ENCODE measurements at places on chromosomes 1 and 21.

GRCh38 chr1:110596312-110596711 lies 9.8 kb downstream of the KCNA2 start:
- no peak for DNase-seq

- DNase-seq = peak; percentile 3
These were observed 4.2 kb upstream of the IL19 start for GRCh38 chr1:206766251-206766856.

GRCh38 chr1:177411381-177411780 lies 240.6 kb downstream of the BRINP2 start:
- no peak for DNase-seq

DNA sequence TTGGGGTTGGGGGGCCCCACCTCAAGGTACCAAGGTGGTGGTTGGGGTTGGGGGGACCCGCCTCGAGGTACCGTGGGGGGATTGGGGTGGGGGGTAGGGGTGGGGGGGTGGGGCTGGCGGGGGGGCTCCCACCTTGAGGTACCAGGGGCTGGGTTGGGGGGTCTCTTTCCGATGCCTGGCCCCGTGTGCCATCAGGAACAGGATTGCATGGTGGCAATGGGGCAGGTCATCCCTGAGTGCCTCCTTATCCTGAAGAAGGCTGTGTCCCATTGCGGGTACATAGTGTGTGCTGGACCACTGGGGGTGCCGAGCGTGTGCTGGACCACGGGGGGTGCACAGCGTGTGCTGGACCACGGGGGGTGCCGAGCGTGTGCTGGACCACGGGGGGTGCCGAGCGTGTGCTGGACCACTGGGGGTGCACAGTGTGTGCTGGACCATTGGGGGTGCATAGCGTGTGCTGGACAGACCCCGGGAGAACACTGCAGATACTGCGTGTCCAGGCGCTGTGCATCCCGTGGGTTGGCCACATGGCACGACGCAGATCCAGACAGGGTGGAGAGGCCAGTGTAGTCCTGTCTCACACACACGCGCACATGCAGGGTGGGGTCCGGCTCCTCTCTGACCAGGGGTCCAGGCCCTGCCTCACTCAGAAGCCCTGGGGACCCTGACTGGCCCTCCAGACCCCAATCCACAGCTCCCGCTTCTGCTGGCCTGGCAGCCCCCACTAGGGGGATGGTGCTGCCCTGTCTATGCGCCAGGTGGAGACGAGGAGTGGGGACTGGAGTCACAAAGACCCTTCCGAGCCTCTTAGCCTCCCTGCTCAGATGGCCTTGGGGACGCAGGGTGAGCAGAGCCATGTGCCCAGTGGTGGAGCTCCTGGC lies 4.2 kb downstream of the SCNN1D start:
- no peak for DNase-seq

GRCh38 chr1:154386643-154387352 lies 18.3 kb upstream of the IL6R start:
- peak; percentile 45 for DNase-seq

DNA sequence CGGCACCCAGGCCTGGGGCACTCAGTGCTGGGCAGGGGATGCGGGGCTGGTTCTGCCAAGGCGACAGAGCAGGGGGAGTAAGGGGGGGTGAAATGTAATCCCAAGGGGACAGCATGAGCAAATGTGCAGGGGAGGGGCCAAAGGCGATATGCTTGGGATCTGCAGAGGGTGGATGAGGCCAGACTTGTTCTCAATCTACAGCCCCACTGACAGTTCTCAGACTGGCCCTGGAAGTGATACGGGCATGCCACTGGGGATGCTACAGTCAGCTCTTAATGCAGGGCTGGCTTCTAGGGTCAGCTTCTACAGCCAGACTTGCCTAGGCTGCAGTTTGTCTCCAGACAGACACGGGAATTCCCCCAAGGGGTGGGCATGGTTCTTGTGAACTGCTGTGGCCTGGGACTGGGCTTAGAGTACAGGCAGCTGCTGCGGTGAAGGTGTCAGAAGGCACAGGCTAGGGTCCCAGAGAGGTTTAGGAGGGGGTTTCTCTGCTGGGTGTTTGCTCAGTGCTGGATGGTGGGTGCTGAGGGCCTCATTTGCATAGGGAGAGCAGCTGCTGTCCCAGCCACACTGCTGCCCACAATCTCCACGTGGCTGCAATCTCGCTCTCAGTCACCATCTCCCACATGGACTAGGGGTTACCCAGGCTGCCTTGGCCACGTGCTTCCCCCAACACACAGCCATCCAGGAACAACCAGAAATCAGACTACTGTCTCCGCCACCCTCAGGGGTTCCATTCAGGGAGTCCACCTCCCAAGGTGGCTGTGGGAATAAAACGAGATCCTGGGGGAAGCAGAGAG lies 190.1 kb downstream of the HIVEP3 start:
- DNase-seq = no peak

GRCh38 chr1:175200678-175201521 lies 8.3 kb upstream of the KIAA0040 start:
- no peak for DNase-seq

DNA sequence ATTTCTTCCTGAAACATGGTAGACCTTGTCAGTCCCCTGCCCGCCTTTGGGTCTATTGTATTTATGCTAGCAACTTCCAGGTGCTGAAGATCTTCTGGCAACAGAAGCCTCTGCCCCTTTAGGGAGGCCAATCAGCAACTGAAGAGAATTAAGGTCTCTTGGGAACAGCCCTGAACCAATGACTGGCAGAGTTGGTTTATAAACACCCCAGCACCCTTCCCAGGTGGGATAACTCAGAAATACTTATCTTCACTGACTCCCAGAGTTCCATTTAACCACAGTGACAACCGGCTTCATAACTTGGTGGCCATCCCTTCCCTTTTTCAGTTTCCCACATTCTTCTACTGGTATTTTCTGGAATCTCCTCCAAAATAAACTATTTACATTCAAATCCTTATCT lies 27.2 kb upstream of the TMCO1 start:
- DNase-seq = no peak

GRCh38 chr1:230163205-230163604 lies 96.2 kb downstream of the GALNT2 start:
- no peak for DNase-seq

DNA sequence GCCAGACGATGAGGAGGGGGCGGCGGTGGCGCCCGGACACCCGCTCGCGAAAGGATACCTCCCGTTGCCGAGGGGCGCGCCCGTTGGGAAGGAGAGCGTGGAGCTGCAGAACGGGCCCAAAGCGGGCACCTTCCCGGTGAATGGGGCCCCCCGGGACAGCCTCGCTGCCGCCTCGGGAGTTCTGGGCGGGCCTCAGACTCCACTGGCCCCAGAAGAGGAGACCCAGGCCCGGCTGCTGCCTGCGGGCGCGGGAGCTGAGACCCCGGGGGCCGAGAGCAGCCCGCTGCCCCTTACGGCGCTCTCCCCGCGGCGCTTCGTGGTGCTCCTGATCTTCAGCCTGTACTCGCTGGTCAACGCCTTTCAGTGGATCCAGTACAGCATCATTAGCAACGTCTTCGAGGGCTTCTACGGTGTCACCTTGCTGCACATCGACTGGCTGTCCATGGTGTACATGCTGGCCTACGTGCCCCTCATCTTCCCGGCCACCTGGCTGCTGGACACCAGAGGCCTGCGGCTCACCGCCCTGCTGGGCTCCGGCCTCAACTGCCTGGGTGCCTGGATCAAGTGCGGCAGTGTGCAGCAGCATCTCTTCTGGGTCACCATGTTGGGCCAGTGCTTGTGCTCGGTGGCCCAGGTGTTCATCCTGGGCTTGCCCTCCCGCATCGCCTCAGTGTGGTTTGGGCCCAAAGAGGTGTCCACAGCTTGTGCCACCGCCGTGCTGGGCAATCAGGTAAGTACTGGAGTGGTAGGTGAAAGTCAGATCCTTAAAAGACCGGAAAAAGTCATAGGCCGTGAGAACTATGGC lies 588 bp downstream of the FLVCR1 start:
- no peak for DNase-seq

- DNase-seq = no peak
These were observed 65.4 kb downstream of the C21orf91 start for GRCh38 chr21:17753736-17754135.

GRCh38 chr1:17335821-17336710 lies 28.1 kb downstream of the PADI4 start:
- DNase-seq = peak; percentile 8

DNA sequence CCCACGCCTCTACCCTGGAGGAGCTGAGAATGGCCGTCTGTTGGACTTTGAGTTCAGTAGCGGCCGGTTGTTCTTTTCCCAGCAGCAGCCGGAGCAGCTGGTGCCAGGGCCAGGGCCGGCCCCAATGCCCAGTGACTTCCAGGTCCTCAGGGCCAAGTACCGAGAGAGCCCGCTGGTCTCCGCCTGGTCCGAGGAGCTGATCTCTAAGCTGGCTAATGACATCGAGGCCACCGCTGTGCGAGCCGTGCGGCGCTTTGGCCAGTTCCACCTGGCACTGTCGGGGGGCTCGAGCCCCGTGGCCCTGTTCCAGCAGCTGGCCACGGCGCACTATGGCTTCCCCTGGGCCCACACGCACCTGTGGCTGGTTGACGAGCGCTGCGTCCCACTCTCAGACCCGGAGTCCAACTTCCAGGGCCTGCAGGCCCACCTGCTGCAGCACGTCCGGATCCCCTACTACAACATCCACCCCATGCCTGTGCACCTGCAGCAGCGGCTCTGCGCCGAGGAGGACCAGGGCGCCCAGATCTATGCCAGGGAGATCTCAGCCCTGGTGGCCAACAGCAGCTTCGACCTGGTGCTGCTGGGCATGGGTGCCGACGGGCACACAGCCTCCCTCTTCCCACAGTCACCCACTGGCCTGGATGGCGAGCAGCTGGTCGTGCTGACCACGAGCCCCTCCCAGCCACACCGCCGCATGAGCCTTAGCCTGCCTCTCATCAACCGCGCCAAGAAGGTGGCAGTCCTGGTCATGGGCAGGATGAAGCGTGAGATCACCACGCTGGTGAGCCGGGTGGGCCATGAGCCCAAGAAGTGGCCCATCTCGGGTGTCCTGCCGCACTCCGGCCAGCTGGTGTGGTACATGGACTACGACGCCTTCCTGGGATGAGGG lies 28.5 kb upstream of the SPSB1 start:
- no peak for DNase-seq

DNA sequence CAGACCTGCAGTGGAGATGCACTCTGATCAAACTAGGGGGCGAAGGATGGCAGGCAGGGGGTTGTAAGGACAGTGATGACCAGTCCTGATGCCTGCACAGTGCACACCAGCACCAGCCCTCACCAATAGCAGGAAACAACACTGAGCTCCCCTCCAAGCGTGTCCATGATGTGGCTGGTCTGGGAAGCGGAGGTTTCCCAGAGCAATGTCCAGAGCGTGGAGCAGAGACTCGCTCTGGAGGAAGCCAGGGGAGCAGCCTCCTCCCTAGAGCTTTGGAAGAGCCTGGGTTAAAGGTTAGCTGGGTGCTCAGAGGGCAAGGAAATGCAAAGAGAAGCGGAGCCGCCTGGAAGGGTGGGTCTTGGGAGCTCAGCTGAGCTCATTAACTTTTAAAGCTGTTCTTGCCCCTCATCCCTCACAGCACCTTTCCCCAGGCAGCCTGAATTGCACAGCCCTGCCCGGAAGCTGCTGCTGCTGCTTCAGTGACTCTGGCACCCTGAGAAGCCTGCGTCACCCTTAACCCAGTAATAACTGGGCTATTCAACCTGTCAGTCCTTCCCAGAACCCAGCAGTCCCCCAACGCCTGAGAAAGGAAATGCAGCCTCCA lies 162.2 kb upstream of the RAB4A start:
- DNase-seq = no peak

GRCh38 chr1:68429233-68429808 lies 20.4 kb downstream of the RPE65 start:
- DNase-seq = no peak

- no peak for DNase-seq
These were observed 169.4 kb downstream of the GALNT2 start for GRCh38 chr1:230236301-230237008.

DNA sequence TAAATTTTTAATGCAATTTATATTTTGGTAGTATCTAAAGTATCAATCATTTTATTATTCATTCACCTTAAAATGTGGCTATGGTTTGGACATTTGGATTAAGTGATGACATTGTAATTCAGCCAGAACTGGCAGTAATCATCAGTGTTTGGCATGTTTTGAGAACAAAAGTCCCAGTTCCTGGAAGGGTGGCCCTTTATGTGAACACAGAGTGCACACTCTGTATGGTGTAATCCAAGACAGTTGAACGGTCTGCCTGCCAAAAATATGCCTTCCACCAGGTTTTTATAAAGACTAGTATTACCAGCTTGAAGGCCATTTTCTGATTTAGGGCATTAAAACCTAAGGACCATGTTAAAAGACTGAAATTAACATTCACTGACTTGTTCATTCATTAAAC lies 448.7 kb downstream of the LTN1 start:
- DNase-seq = no peak

- no peak for DNase-seq
These were observed 5.2 kb downstream of the FCGR2A start for GRCh38 chr1:161510477-161510876.

- DNase-seq = no peak
These were observed 59.5 kb downstream of the PTGS2 start for GRCh38 chr1:186620566-186621350.

- no peak for DNase-seq
These were observed 45.4 kb downstream of the GRHL3 start for GRCh38 chr1:24364605-24364974.

GRCh38 chr1:112807999-112808398 lies 92.9 kb upstream of the PPM1J start:
- DNase-seq = no peak

- DNase-seq = peak; percentile 76
These were observed 20.2 kb downstream of the BTG2 start for GRCh38 chr1:203325418-203326091.

DNA sequence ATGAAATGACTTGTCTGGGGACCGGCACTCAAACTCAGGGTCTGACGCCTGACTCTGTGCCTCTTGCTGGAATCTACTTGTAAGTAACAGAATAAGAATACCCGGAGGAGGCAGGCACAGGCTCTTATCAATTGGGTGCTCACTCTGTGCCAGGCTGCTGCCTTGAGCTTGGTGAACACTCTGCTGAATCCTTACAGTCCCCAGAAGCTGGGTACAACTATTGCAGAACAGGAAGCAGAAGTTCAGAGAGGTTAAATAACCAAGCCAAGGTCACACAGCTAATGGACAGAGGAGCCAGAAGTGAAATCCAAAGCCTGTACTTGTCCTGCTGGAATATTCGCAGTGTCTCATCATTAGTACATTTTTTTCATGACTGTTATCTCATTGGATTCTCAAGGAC lies 86.0 kb downstream of the EPHB2 start:
- no peak for DNase-seq

GRCh38 chr1:24117722-24118409 lies 5.9 kb upstream of the MYOM3 start:
- DNase-seq = no peak

GRCh38 chr1:155277070-155277901 lies at the start of gene HCN3:
Gene HCN3, plus strand, starts transcription at chr1:155277463. Its CDS starts 128 bp downstream, at chr1:155277591.
- peak; percentile 91 for DNase-seq

- DNase-seq = peak; percentile 98
These were observed 689 bp downstream of the NASP start for GRCh38 chr1:45584351-45585109.

- DNase-seq = no peak
These were observed 13.7 kb downstream of the PARS2 start for GRCh38 chr1:54750596-54750995.

GRCh38 chr1:156746406-156746727 lies 5.1 kb downstream of the HDGF start:
- DNase-seq = no peak

Data from NCI-H2029 treated with DMSO at 0.1 percent for 48 hours (cell line).